AG04450 (cell line): ENCODE measurements at places on chromosomes 5 and 9.

DNA sequence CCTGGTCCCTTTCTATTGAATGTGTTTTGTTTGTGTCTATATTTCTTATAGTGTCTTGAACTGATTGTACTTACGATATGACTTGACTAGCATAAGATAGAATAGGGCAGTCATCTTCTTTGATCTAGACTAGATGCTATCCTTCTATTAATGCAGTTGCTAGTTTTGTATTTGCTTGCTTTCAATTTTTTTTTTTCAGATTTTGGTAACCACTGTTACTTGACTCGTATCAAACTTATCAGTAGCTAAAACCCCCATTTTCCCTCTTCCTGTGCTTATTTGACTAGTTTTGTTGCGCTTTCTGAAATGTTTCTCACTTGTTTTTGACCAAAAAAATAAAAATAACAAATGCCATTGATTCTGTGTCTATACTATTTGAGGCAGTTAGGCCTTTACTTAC lies 69.0 kb upstream of the CDKN2B start:
- no peak for DNase-seq

DNA sequence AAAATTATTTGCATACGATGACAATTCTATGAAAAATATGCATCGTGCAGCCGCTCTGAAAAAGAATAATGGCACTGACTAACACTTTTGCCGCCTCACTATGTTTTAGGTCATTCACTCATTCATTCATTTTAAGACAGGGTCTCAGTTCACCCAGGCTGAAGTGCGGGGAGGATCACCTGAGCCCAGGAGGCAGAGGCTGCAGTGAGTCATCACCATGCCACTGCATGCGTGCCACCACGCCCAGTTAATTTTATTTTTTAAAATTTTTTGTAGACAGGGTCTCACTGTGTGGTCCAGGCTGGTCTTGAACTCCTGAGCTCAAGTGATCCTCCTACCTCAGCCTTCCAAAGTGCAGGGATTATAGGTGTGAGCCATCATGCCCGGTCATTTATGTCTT lies 37.0 kb downstream of the RAPGEF1 start:
- DNase-seq = no peak

- no peak for DNase-seq
Observed at GRCh38 chr5:113268232-113268631, 166.6 kb downstream of the TSSK1B start.

DNA sequence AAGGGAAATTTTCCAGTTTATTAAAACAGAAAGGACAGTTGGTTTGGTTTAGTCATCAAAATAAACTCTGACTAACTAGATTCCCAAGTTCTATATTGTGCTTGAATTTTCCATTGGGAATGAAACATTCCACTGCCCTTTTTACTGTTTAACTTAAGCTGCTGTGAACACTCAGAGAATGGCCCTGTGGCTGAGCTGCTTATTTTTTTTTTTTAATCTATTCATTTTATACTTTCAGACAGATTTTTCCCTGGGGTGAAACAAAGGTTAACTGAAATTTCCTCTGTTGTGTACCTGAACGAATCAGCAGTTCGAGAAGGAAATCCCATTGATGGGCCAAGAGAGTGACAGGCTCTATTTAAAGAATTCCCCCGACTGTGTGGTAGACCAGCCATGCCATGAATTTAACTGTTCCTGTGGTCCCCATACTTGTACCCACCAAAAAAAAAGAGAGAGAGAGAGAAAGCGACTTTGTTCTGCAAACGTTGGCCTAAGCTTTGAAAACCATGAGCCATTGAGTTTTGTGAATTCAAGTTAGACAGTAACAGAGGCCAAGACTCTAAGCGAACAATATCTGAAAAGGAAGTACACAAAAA lies 138.7 kb upstream of the GRHPR start:
- no peak for DNase-seq

- no peak for DNase-seq
Observed at GRCh38 chr5:1492757-1493156, 31.0 kb downstream of the LPCAT1 start.

DNA sequence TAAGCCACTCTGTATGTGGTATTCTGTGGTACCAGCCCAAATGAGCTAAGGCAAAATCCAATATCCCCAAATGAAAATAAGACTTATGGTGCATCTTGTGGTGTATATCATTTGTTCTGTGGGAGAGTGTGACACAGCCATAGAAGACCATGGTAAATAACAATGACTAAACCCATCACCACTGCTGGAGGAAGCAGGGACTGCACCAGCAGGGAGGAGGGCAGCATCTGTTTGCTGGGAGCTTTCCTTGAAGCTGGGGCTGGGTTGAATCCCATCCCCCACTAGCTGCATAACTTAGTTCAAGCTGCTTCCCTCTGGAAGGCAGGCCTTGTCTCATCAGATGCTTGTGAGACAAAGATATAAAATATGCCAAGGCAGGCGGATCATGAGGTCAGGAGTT lies 14.2 kb downstream of the GADD45G start:
- no peak for DNase-seq

DNA sequence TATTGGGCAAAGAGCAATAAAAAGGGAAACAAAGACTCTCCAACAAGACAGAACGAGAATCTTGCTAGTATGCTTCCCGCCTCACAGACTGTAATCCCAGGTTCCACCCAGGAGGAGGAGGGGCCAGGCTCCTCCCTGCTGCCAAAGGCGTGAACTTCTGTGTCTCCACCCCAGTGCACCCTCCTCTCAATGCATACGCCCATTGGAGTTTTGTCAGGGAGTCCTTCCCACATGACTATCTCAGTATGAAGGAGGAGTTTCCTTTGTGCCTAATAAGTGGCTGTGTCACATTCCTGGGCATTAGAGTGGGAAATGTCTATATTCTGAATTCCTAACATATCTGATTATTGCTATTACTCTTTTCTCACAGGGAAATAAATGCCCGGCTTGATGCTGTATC lies 106.4 kb upstream of the DHFR start:
- DNase-seq = no peak

DNA sequence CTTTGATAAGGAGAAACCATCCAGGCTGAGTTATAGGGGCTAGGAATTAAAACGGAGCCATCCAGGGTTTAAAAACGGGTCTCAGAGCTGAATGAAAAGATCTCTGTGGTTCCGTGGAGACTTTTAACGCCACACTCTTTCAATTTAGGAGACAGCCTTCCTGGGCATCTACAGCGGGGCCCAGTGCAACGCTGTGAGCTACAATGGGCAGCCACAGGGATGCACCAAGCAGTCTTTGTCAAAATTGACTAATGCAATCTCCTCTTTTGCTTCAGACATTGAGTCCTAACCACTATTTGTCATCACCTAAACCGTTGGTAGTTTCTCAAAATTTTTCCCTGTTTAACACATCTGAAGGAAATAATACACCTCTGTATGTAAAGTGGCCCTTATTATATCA lies 96.6 kb upstream of the ABCA1 start:
- no peak for DNase-seq

GRCh38 chr5:57858905-57859304 lies 376.3 kb upstream of the ACTBL2 start:
- DNase-seq = no peak
